Hindlimb muscle (tissue), 1 donor: ENCODE measurements at places on chromosomes 7 and 10. TPM values are rescaled to one million over a fixed set of nuclear protein-coding genes. Genes with fewer than 3 reads are reported as not detected.

MYL10 gene
- 9.0 TPM for polyA plus RNA-seq

DNA sequence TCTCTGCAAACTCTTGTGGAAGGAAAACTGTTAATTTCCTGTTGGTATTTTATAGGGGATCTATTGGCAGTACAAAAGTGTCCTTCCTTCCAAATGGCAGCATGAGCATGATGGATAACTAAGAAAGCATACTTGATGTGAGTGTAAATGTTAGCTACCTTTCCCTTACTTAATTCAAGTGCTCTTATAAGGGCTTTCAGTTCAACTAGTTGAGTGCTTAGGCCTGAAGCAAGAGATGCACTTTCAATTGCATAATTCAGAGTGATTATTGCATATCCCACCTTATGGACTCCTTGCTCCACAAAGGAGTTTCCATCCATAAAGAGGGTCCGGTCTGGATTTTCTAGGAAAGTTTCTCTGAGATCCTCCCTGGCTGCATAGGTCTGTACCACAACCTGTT is 56.3 kb upstream of the CYP2C8 start:
- no peak for DNase-seq

SLC13A1 gene
- not detected for polyA plus RNA-seq

FAM241B gene
- 0.27 TPM for polyA plus RNA-seq

GRCh38 chr7:105723572-105723971 is 142.3 kb upstream of the EFCAB10 start:
- no peak for DNase-seq

ARMC3 gene
- not detected for polyA plus RNA-seq

DNA sequence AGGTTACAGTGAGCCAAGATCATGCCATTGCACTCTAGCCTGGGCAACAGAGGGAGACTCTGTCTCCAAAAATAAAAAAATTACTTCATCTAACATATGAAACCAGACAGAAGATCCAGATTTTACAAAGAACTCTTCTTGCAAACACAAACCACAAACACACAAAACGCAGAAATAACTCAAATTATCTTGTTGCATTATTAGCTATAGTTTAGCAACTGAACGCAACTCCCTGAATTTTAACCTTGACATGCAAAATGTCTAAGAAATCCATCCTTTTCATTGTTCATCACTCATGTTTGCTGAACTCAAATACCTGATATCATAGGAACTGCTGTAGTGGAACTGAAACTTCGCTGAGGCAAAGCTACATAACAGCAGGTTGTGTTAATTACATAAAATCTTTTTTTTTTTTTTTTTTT is 64.1 kb downstream of the MICU1 start:
- DNase-seq, result no peak
